ENCODE measurements at places on chromosomes 3 and 15.
A peak's percentile ranks its signal among the peaks of the same experiment; 100 is the strongest.

- DNase-seq = peak; percentile 89
Observed at GRCh38 chr3:113441051-113441770, at the start of gene CFAP44. Gene CFAP44 (minus strand): TSS chr3:113441493. CDS start chr3:113433664, 7,829 bp downstream.

- DNase-seq = no peak
Observed at GRCh38 chr15:67389975-67390374, 131.0 kb upstream of the C15orf61 start.

- no peak for DNase-seq
Observed at GRCh38 chr3:14352002-14352627, 50.3 kb upstream of the SLC6A6 start.

GRCh38 chr3:144638009-144638408, 666.4 kb downstream of the DIPK2A start:
- DNase-seq = no peak

- peak; percentile 37 for DNase-seq
Observed at GRCh38 chr15:45179221-45179985, 8.4 kb downstream of the SHF start.

DNA sequence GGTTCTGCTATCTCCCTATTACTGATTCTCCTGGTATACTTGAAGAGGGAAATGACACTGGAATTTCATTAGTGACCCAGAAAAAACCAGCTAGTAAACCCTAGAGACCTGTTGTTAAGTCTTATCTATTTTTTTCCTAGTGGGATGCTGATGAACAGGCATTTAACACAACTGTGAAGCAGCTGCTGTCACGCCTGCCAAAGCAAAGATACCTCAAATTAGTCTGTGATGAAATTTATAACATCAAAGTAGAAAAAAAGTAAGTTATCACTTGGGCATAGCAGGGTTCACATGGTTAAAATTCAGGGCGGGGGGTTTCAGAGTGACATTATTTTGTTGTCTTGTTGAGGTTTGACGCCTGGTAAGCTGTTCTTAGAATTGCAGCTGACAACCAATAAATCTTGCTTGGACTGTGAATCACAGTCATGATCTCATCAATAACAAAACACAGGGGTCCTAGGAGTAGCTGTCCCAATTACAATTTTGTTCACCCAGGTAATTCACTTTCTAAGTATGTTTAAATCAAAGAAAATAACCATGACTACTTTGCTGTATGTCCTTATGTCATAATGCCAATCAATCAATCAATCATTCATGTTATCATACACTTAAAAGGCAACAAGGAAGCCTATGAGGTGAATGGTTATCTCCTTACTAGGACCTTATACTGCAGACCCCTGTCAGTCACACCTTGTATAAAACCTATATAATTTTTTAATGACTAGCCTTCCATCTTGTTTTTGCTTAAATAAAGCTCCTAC, 4.6 kb downstream of the SRP14 start:
- DNase-seq = no peak

- no peak for DNase-seq
Observed at GRCh38 chr15:54502416-54503075, 524.3 kb downstream of the UNC13C start.

GRCh38 chr3:70112751-70113150, 113.2 kb downstream of the SAMMSON start:
- no peak for DNase-seq

- peak; percentile 71 for DNase-seq
Observed at GRCh38 chr3:142993958-142994442, 7.4 kb upstream of the U2SURP start.

- DNase-seq = peak; percentile 53
Observed at GRCh38 chr3:142586803-142587406, 8.4 kb upstream of the ATR start.

GRCh38 chr15:90471126-90471525, 58.6 kb upstream of the CRTC3 start:
- DNase-seq = no peak

DNA sequence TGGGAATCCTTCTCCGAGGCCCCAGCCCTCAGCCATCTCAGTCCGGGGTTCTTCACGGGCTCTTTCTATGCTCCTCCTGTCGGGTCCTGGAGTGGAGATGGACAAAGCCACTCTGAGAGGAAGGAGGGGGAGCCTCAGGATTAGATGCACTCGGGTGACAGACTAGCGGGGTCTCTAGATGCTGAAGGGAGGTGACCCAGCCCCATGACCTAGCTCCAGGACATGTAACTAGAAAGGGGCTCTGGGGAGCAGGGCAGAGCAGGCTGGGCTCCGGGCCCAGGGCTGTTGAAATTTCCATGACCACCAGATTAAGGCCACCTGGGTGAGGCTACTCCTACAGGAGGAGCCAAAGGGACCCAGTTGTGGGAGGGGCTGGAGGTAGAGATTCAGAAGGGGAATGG, 14.8 kb upstream of the SKIC8 start:
- no peak for DNase-seq

- peak; percentile 51 for DNase-seq
Observed at GRCh38 chr15:80234883-80235282, 17.1 kb downstream of the CTXND1 start.

GRCh38 chr3:48273594-48274211, 32.8 kb downstream of the ZNF589 start:
- DNase-seq = peak; percentile 68

- no peak for DNase-seq
Observed at GRCh38 chr3:27730774-27731659, 8.9 kb upstream of the EOMES start.

DNA sequence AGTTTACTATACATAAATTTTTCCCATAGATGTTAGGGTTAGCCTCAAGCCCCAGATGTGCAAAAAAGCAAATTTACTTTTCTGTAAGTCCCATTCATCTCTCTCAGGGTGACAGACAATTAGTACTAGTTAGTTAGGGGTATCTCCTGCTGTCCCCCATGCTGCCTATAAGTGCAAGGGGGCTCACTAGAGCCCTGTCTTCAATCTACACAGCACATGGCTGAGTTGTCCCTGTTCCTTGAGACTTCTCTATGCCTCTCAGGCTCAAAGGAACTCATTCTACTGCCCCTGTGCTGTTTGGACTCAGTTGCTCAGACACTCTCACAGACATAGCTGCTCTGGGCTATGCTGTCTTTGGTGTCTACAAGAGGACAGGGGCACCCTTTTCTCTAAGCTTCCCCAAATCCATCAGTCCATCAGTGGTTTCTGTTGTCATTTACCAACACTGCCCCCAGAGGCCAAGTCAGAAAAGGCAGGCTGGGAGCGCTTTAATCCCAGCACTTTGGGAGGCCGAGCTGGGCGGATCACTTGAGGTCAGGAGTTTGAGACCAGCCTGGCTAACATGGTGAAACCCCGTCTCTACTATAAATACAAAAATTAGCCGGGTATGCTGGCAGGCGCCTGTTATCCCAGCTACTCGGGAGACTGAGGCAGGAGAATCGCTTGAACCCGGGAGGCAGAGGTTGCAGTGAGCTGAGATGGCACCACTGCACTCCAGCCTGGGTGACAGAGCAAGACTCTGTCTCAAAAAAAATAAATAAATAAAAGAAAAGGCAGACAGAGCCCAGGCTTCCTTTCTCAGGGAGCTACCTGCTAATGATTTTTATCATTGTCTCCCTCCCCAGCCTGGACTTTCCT, 31.4 kb upstream of the PRTG start:
- peak; percentile 70 for DNase-seq

- DNase-seq = no peak
Observed at GRCh38 chr15:86014016-86014415, 65.7 kb upstream of the AGBL1 start.

DNA sequence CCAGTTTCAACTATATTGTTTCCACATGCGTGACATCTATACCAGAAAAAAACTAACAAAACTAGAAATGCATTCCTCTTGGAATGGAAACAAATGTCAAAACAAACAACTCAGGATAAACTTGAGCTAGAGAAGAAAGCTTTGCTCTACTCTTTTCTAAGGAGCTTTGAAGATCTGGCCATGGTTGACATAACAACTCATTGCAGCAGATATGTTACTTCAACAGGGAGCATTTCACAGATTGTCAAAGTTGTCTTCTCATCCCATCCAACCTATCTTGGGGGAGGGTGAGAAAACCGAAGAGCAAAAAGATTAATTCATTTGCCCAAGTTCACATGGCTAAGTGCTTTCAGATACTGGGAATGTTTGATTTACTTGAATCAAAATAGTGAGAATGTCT, 484.4 kb downstream of the CNTN4 start:
- DNase-seq = no peak

DNA sequence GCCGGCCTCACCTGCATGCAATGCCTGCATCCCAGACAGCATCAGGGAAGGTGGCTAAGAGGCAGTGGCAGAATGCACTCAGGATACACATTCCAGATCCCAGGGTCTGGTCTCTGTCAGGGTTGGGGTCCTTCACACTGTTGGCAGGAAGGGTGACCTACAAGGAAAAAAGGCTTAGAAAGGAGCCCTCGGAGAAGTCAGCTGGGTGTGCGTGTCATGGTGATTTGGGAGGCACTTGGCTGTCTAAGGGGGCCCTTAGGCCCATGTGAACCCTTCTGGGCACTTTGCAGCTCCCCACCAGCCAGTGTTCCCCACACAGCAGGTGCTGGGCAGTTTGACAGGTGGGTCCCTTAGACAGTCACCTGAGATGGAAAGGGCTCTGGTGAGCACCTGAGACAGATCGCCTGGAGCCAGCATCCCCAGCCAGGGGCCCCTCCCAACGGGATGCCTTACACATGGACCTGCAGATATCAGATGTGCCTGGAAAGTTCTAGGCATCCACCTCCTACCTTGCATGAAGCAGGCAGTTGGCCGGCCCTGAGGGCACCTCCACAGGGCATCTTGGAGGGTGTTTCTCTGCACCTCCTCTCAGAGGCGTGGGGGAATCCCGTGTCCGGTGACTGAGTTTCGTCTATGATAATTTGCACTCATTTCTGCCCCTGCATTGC, 131.6 kb downstream of the LRRK1 start:
- DNase-seq = no peak

DNA sequence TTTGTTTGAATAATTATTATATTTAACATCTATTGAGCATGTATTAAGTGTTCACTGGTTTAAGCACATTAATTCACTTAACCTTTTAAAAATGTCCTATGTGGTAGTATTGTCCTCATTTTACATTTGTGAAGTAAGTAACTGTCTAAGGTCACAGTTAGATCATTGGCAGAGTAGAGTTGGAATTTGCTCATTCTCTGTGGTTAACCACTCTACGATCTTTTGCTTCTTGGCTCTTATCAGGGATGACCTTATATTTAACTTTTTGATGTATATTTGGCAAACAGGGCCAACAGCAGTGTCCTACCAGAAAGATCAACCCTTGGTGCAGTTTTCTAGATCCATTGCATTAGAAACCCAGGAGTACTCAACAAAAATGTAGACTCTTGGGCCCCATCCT, 34.0 kb downstream of the PXK start:
- no peak for DNase-seq

Data from endothelial cell (in vitro differentiated cells).